Ascending aorta (tissue), 2 donors: ENCODE measurements at places on chromosomes 3 and 15. TPM values are rescaled to one million over a fixed set of nuclear protein-coding genes. Genes with fewer than 3 reads are reported as not detected.

DNA sequence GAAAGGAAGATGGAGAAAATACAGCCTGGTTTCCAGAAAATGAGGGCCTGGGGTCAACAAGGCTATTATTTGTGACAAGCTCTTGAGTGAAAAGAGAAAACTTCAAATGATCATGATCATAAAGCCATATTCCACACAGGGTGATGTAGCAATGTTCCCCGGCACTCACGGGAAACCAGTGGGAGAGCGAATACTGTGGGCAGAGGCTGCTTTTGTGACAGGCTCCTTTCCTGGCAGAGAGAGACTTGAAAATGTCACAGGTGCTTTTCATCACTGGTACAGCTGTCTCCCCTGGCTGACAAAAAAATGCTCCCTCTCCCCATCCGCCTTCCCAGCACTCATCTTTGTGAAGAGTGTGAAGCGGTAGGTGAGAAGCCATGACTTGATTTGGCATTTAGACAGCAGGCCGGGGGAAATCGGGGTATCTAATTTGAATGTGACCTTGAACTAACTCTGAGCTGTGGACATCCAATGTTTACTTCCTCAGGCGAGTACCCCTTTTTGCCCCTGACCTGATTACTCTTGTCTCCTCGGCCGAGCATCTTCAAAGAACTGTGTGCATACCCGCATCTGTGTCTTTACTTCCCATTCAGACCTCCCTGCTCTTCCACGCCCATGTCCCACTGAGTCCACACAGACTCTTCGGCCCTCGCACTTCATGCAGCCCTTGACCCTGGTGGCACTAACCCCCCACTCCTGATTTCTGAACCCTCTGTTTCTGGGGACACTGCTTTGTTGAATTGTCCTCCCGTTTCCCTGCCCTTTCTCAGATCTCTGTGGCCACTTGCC lies 23.2 kb downstream of the CA12 start:
- DNase-seq, result no peak
- H3K27me3 ChIP-seq, result no peaks in the 10 kb centered on the region
- H3K27ac ChIP-seq, result no peak overlapping the region
- no peaks in the 10 kb centered on the region for H3K36me3 ChIP-seq
- H3K4me1 ChIP-seq, result no peaks in the 10 kb centered on the region
- H3K4me3 ChIP-seq, result no peak overlapping the region

DNA sequence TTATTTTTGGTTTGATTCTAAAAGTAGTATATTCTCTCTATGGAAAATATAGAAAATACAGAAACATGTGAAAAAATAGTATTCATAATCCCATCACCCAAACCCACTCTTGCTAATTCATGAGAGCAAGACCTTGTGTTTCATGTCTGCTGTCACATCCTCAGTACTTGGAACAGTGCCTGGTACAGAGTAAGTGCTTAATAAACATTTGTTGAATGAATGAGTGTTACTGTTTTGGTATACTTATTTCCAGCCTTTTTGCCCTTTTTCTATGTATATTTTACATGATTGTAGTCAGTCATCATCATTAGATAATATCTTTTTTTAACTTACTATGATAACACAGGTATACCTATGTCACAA lies 59.3 kb downstream of the IL16 start:
- no peak overlapping the region for H3K4me3 ChIP-seq
- no peak for DNase-seq
- H3K27me3 ChIP-seq, result no peaks in the 10 kb centered on the region
- H3K36me3 ChIP-seq, result no peaks in the 10 kb centered on the region
- no peaks in the 10 kb centered on the region for H3K4me1 ChIP-seq

DNA sequence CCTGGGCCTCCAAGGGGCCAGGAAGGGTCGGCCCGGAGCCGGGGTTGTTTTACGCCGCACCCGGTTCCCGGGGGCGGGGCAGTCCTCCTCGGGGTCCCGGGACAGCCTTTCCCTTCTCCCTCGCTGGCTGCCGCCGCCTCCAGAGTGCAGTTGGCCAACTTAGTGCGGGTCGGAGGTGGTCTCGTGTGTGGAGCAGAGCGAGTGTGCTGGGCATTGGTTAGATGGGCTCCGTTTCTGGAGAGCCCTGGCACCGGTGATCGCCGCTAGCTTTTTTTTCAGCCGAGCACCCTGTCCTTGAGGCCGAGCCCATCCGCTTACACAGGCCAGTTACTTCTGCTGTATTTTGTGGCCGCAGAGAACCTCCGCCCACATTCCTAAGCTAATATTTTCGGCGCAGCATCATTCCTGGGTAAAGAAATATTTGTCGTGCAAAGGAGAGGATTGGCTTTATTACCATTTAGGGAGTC lies 585 bp downstream of the KIF23 start:
- H3K27ac ChIP-seq, result peak overlapping the region; percentile 79
- DNase-seq, result peak; percentile 85
- H3K4me3 ChIP-seq, result peak overlapping the region; percentile 91
- no peaks in the 10 kb centered on the region for H3K36me3 ChIP-seq

- H3K27me3 ChIP-seq, result no peaks in the 10 kb centered on the region
- no peak for DNase-seq
- H3K4me3 ChIP-seq, result no peak overlapping the region
- H3K36me3 ChIP-seq, result no peaks in the 10 kb centered on the region
- H3K27ac ChIP-seq, result peak overlapping the region; percentile 59
Observed at GRCh38 chr3:13544951-13545651, 3.8 kb upstream of the FBLN2 start.

- peaks cover 5% of the 10 kb centered on the region for H3K4me1 ChIP-seq
- peak overlapping the region; percentile 59 for H3K27ac ChIP-seq
- no peaks in the 10 kb centered on the region for H3K27me3 ChIP-seq
- peak; percentile 63 for DNase-seq
- H3K36me3 ChIP-seq, result no peaks in the 10 kb centered on the region
- H3K4me3 ChIP-seq, result no peak overlapping the region
Observed at GRCh38 chr3:25469558-25469957, 41.5 kb downstream of the RARB start.

DNA sequence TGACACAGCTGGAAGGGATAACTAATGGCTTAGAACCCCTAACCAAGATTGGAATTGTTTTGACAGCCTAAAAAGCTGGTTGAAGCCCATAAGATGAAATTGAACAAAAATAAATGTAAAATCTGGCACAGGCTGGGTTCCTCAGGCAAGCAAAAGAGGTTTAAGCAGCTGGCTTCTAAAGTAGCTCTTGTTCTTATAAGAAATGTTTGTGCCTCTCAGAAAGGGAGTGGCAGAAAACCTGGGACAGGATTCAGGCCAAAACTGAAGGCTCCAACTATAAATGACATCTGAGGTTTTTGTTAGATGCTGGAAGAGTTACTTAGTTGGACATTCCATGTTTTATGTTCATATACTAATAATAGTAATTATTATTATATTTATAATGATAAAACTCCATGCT lies 378.3 kb downstream of the CNTN4 start:
- H3K27me3 ChIP-seq, result no peaks in the 10 kb centered on the region
- no peak overlapping the region for H3K27ac ChIP-seq
- no peaks in the 10 kb centered on the region for H3K36me3 ChIP-seq
- no peaks in the 10 kb centered on the region for H3K4me1 ChIP-seq
- no peak overlapping the region for H3K4me3 ChIP-seq
- DNase-seq, result no peak

Gene MAGEL2
- 0.11 TPM for total RNA-seq

Gene ABI3BP
- total RNA-seq, result 54.2 TPM
